Substantia nigra (tissue), 51 donors: ENCODE measurements at places on chromosomes 13 and 19.

DNA sequence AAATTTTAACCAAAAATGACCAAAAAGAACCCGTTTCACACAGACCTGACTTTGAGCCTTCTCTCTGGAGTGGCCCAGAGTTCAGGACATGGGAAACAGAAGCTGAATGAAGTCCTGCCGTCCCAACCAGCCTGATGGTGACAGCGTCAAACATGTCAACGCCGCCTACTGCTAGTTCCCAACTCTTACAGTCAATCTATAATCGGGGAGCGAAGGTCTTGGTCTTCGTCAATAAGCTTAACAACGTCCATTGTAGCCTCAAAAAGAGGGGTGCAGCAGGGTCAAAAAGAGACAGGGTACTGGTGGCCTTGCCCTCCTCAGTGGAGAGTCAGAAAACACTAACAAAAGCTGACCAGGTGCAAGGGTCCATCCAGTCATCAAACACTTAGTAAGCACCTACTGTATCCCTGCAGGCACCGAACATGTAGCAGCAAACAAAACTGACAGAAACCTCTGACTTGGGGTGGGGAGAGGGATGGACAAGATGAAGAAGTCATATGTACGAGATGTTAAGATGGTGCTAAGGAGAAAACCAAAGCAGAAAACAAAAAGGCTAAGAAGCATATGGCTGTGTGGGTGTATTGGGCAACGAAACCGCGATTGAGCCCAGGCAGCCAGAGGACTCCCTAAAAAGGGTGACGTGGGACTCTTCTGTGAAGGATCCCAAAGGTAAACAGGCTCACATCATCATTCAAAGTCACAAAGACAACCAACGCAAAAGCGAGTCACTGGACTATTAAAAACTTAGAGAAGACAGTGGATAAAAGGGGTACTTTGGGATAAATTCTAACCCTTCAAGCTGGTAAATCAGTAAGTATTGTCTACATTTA lies 12.0 kb downstream of the MLLT1 start:
- no peak for DNase-seq

DNA sequence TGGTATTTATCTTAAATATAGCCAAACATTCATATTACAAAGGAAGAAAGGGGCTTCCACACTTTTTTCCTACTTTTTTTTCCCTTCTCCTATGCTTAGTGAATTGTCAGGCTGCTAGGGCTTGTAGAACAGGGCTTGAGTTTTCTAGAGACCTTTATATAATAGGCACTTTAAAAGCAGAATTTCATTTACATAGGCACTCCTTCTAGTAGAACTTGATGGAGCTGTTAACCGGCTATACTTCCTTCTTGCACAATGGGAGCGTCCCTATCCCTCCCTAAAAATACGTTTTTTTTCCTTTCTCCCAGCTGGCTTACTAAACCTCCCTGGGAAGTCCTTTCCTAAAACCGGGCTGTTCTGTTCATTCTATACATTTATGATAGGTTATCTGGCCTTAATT lies 1.1 kb downstream of the TRIM13 start:
- DNase-seq: no peak

DNA sequence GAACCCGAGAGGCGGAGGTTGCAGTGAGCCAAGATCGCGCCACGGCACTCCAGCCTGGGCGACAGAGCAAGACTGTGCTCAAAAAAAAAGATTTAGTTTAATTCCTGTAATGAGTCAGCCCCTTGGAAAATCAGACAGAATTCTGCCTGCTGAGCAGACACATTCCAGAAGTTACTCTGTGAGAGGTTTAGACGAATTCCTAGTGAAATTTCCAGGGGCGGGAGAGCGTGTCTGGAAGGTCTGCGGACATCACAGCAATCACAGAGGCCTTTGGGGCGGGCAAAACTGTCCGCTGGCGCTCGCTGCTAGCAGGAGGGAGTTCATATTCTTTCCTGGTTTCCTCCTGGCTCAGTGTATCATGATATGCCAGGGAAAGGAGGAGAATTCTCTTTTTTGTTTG lies 17.5 kb downstream of the MISP start:
- no peak for DNase-seq

DNA sequence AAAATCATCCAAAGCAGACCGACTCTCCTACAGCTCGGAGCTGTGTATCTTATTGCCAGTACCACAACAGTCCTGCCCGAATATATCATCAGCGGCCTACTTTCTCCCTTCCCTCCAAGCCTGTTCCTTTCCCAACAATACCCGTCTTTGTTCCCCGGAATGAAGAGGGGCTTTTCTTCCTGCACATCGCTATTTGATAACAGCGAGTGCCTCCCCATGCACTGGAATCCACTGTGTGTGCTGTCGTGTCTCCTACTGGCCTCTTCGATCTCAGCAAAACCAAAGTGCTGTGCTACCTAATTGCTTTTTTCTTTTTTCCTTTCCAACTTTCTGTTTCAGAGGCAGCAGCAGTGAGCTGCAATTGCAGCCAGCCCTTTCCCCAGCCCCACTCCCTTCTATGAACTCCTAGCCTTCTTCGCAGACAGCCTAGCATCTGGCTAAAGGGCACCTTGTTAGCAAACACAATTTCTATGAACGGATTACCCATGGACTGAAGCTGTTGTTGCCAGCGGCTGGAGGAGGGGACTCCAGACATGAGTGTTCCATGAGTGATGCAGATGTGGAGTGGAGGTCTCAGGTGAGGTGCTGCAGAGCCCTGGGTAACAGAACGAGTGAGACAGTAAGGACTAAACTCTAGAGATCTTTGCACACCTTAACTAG lies 43.4 kb downstream of the EFNB2 start:
- DNase-seq: peak; percentile 16

- DNase-seq: no peak
These were observed 157.2 kb upstream of the OBI1 start for GRCh38 chr13:78816154-78816553.

DNA sequence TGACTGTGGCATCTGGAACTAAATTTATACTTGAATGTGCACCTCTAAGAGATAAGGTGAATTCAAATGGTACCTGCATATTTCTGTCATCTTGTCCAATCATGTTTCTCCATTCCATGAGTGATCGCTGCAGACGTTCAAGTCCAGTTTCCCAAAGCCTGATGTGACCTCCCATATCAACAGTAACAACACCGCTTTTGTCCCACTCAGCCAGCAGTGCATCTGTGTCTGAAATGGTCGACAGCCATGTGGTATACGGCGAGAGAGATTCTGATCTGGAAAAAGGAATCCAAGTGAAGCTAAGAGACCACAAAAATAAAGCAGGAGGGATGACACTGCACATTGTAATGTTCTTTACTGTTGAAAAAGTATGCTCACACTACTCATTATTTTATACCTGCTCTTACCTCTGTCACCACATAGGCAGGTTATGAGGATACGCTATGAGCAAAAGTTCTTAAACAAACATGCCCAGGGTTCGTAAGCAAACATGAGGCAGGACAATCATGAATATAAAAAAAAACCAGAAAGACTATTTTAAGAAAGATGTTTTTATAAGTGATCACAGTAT lies 213.6 kb downstream of the RGCC start:
- no peak for DNase-seq

GRCh38 chr19:6274756-6275155 lies 5.0 kb downstream of the MLLT1 start:
- no peak for DNase-seq

GRCh38 chr13:91520952-91521351 lies 122.5 kb downstream of the GPC5 start:
- no peak for DNase-seq

DNA sequence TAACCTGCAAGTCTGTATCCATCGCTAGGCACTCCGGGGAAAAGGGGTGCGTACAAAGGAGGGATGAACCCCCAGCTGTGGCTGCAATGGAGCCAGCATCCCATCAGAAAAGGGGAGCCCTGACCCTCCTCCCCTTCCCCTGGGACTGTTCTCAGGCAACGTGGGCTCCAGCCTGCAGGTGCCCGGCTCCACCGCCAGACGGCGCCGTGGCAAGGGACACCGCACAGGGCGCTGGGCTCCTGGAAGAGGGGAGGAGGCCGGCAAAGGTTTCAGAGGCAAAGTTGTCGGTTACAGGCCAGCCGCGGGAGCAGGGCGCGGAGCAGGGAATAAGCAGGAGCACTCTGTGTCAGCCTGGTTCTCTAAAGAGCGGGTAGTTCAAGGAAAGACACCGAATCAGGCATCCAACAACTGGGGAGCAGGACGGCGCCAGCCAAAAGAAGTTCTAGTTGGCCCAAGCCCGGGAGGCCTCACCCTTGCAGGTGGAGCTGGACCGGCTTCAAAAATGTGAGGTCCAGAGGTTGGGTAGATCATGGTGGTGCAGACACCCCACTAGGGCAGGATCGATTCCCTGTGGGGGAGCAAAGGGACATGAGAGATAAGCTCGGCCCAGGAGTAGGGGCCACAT lies 53.0 kb upstream of the ATP12A start:
- DNase-seq: no peak

- peak; percentile 11 for DNase-seq
These were observed 15.1 kb downstream of the CC2D1A start for GRCh38 chr19:13920940-13921747.

GRCh38 chr19:35566738-35567137 lies 3.3 kb upstream of the ATP4A start:
- no peak for DNase-seq

DNA sequence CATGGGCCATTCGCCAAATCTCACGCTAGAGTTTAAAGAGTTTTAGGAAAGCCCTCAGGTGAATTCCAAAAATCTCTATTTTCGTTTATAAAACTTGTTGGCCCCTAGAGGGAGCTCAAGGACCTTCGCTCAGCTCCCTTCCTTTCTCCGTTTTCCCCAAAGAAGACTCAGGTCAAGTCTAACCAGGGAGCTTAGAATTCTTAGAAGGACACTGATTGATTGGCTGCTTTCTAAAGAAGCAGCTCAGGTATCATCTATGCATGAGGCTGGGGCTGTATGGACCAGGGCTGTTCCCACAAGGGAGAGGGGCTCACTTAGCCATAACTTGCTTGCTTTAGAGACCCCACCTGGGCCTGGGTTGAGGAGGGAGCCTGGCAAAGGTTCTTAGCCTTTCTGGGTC lies 20.5 kb downstream of the DZIP1 start:
- no peak for DNase-seq

- DNase-seq: peak; percentile 89
These were observed at the start of gene S1PR5 for GRCh38 chr19:10517361-10517759. Gene S1PR5 (minus strand): TSS chr19:10517447. CDS start chr19:10515011, 2,436 bp downstream.

DNA sequence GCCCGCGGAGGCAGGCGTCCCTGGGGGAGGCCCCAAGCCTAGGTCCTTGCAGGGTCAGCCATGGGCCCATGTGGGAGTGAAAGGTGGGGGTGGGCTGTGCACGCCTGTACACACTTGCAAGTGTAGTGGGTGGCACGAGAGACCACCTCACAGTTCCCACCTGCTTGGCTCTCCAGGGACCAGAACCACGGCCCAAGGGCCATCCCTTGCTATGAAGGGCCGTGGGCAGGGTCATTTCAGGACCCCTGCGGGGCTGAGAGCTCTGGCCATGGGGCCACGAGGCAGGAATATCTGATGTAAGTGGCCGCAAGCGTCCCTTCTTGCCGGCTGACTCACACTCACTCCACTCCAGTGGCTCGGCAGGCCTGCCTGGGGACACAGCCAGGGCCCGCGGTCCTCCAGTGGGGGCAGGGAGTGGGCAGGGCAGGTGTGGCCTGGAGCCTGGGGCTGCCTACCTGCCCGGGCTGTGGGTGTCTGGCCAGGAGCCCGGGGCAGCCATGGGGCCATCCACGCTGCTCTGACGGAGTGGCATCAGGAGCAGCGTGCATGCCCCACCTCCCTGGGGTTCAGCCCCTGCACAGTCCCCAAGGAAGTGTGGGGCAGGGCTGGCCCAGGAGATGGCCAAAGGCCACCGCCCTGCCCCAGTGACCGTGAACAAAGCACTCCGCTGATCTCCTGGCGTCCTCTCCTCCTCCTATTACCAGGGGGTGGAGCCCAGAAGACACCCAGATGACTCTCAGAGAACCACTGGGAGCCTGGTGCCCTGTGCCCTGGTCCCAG lies 8.6 kb upstream of the MKNK2 start:
- DNase-seq: peak; percentile 32

GRCh38 chr13:72530471-72530870 lies 197.0 kb downstream of the MZT1 start:
- DNase-seq: no peak

- no peak for DNase-seq
These were observed 7.5 kb downstream of the CYP2A13 start for GRCh38 chr19:41095703-41096102.

DNA sequence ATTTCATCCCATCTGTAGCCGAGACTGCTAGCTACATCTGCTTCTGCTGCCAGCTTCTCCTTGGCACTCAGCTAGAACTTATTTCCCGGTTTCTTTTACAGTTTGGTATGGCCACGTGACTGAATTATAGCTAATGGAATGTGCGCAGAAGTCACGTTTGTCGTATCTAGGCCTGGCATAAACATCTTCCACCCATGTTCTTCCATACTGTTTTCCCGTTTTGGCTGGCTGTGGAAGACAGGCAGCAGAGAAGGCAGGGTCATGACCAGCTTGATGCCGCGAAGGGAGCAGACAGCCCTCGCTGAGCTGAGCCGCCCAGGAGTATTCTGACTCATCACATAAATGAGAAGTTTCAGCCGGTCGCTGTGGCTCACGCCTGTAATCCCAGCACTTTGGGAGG lies 186.7 kb downstream of the RFC3 start:
- DNase-seq: no peak

GRCh38 chr19:45668342-45668871 lies 386 bp downstream of the GIPR start:
- DNase-seq: no peak

DNA sequence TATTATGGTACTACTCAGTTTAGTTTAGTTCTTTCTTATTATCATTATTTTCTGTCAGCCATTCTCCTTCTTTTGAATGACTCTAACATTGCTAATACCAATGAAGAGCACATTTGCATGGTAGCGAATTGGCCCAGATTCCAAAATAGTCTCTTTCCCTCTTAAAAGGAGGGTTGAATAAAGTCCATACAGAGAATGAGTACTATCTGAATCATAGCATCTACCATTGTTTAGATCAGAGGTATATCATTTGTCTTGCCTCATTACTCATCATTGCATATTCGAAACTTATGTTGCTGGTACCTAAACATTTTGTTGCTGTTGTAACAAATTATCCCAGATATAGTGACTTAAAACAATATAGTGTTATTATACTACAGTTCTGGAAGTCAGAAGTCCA lies 1235.3 kb upstream of the ATXN8OS start:
- DNase-seq: no peak

- DNase-seq: no peak
These were observed 128.8 kb downstream of the ZDHHC20 start for GRCh38 chr13:21330126-21330861.

DNA sequence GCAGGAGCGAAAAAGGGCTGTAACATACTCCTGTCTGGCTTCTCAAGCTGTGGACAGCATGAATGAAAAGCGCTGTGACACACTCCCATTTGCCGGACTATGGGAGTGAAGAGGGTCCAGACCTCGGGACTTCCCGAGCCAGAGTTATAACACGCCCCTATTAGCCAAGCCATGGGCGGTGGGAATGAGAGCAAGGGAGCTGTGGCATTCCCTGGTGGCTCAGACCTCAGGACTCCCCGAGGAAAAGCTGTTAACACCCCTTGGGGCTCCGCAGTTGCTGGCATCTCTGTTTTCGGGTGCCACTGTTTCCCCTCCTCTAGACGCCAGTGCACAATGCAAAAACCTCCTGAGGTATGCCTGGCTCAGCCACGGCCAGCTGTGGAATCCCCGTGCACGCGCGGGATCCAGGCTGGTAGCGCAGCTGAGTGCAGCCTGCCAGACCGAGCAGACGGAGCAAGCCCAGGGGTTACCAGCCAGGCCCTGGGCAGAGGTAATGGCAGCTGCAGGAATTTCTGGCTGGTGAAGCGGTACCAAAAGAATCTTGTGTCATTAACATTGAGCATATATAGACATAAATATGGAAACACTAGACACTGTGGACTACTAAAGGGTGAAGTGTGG lies 1534.6 kb upstream of the PRR20A start:
- no peak for DNase-seq
